Natural killer cell treated with Interleukin-12 subunit alpha and Interleukin-12 subunit beta and Interleukin-15 and Interleukin-18, amount 100 ng/mL, for 72 hours (primary cell): ENCODE measurements at places on chromosomes 1 and 21. TPM values are rescaled to one million over a fixed set of nuclear protein-coding genes. Genes with fewer than 3 reads are reported as not detected.

DNA sequence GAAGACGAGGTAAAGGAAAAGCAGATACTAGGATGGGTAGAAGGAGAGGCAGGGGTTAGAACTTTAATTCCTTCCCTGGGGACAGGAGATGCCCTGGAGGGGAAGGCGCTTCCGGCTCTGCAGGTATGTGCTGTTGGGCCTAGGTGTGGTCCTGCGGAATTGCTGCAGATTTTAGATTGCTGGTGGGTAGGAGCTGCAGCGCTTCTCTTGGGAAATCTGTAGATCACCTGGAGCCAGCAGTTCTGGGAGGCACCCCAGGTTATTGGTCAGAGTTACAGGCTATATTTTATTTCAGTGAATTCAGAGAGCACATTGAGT is 1.1 kb downstream of the MGST3 start:
- no peak for DNase-seq

DNA sequence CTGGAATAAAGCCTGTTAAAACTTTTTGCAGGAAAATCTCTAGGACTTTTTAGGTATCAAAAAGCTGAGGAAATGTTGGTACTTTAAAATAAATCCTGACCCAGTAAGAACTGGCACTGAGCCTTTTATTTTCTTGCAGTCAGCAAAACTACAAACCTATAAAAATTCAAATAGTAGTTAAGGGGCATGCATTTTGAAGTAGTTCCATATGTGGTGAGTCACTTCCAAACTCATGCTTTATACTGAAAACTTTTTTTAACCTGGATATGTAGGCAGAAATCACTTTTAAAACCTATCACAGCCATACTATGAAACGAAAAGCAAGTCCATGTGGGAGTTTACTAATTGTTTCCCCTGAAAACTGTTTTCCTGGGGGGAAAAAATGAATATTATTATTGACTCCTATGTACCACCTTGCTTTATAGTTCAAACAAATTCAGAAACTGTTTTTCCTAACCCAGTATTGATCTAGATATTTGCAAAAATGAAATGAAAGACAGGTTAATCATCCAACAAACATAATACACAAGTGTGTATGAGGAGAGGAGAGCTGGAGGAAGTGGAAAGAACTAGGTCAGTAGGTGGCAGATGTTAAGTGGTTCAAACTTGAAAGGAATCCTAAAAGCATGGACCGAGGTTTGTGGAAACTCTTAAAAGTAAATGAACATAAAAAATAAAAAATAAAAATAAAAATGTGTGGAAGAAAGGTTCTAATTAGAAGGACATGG is 30.5 kb downstream of the NRIP1 start:
- DNase-seq, result no peak

DNA sequence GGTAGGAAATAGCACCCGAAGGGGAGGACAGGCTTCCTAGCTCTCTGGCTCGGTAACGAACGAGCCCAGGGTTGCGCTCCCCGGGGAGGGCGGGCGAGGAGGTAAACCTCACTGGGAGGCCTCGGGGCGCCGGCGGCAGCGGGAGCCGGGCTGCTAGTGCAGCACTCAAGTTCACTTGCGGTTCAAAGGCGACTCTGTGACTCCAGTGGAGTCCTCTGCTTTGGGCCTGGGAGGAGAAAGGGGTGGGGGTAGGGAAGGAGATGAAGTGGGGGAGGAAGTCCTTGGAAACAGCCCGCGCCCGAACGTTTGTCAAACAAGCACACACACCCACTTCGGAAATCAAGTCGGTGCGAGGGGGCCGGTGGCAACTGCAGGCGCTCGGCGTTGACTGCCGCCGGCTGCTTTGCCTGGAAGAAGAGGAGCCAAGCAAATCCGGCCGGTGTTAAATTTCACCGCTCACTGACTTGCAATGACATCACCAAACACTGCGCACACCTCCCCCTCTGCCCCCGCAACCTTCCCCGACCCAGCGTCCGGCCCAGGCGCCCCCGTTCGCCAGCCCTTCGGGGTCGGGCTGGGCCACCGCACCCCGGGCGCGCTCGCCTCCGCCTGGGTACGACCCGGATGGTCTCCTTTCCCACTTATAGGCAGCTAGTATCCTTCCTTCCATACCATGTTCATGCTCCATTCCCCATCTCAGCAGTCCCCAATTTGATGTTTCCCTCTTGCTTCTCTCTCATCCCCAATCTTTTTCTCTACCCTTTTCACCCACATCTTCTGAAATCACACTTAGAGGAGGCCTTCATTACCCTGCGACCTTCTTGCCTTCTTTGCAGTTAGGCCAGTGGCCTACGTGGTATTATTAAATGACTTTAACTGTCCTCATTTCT is at the start of gene COL24A1:
Gene COL24A1 (minus strand): TSS at position 207 of the 890 bp plus-strand sequence. CDS start 376 bp downstream, outside the sequence.
- DNase-seq, result no peak

SAMD13 gene
- total RNA-seq, result 0.33 TPM

TBX19 gene
- 3.7 TPM for total RNA-seq

GRCh38 chr1:1911350-1912041 is 3.6 kb upstream of the CALML6 start:
- no peak for DNase-seq
